ENCODE measurements at places on chromosomes 12 and 14.

- DNase-seq: no peak
Measured at GRCh38 chr14:92457016-92457565, 56.5 kb upstream of the RIN3 start.

DNA sequence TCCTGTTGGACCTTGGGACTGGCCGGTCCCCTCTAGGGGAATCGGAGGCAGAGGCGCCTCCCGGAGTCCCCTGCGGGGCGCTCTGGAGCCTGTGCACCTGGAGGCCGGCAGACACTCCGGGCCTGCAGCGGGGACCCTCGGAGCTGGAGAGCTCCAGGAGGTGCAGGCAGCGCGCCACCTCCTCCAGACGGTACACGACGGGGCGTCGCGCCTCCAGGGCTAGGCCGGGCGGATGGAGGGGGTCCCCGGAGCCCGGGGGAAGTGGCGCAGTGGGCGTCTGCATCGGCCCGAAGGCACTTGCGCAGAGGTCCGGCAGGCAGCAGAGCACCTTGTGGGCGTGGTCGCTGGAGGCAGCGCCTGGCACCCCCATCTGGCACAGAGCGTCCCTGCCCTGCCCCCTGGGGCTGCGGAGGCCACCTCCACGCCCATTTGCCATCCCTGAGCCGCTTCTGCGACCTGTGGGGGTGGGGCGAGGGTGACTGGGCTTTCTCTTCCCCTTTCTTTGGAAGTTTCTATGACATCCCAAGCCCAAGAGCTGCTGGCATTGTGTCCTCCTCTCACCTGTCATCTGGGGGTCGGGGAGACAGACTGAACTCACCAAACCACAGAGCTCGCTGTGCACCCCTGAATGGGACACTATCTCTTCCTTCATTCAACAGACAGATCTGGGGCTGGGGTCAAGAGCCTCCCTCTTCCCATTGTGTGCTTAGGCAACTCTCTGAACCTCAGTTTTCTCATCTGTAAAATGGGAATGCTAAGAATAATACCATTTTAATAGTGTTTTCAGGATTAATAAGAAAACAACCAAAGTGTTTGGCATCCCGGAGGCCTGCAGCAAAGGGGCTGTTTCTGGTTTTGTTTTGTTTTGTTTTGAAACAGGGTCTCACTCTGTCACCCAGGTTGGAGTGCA, 37.5 kb upstream of the CORO1C start:
- DNase-seq: no peak

GRCh38 chr12:13777374-13777773, 204.0 kb downstream of the GRIN2B start:
- DNase-seq: no peak

DNA sequence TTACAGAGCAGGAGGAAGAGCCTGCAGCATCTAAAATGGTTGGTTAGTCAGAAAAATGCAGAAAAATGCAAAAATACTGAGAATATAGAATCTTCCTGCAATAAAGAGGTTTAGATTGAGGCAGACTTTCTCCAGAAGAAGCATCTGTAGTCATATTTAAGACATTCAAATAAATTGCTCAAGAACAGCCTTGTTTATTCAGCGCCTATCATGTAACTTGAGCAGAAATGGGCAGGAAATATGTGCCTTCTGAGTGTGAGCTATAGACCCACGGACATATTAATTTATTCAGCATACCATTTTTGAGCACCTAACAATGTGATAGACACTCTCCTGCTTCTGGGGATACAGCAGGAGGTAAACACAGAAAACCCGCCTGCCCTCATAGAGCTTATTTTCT, 102.0 kb upstream of the HIF1A start:
- DNase-seq: no peak

DNA sequence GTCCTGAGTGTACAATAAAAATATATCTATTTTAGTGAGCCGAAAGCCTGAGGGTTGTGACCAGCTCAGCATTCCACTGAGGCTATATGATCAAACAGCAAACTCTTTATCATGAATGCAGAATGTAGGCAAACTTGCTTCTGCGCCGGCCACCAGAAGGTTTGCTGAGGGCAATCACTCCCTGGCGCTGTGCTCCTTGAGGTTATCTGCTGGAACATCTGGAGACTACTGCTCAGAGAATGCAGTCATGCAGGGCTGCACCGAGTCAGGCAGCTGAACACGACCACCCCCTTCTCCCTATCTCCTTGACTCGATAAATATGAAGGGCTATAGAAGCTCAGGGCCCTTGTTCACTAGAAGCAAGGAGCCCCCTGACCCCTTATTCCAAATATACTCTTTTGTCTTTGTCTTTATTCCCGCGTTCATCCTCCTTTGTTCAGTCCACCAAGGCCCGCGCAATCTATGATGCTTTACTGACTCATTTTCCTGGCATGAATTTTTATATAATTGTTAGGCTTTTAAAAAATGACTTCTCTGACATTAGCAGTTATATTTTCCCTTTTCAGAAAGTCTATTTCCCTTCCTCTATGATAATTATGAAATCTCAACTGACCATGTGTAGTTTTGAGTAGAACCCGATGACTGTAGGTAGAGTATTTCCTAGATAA, 1089.3 kb downstream of the SLC16A7 start:
- DNase-seq: no peak

DNA sequence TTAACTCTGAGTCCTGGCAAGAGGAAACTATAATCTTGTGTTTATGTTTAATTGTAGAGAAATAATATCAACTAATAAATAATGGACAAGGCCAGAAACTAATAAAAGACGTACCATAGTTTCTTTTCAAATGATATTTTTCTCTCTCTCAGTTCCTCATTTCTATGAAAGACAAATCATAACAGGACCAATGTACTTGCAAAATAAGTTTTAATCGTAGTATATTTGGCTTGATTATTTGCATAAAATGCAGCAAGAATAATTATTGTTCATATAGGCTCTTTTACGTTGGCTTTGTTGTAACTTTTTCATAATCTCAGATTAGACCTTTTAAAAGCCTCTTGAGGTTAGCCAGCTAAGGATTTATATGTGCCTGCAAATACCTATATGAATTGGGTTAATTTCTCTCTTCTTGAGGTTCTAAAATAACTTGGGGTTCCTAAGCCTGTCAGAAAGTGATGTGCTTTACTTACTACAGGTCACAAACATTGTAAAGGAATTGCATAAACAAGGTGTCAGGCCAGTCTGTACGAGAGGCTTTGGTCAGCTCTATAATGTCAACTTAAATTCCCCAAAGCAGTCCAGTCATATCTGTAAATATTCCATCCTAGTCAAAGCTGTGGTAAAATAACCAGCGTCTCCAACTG, 152.8 kb upstream of the PTPRQ start:
- DNase-seq: no peak

GRCh38 chr12:57250956-57251355, at the start of gene STAC3:
STAC3 (minus strand) TSS chr12:57251187; CDS start chr12:57249636, 1,551 bp downstream.
- DNase-seq: no peak

DNA sequence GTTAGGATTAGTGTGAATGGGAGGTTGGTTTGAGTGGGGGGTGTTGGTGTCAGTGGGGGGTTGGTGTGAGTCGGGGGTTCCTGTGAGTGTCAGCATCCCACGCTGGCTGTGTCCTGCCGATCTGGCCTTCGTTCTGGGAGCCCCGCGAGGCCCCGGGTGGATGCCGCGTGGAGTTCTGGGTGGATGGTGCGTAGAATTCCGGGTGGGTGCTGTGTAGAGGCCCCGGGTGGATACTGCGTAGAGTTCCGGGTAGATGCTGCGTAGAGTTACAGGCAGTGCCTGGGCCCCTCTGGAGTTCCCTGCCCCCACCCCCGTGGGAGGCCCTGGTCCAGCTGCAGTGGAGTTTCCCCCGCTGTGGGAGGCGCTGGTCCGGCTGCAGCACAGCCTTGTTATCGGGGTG, 8.7 kb downstream of the NOC4L start:
- no peak for DNase-seq

DNA sequence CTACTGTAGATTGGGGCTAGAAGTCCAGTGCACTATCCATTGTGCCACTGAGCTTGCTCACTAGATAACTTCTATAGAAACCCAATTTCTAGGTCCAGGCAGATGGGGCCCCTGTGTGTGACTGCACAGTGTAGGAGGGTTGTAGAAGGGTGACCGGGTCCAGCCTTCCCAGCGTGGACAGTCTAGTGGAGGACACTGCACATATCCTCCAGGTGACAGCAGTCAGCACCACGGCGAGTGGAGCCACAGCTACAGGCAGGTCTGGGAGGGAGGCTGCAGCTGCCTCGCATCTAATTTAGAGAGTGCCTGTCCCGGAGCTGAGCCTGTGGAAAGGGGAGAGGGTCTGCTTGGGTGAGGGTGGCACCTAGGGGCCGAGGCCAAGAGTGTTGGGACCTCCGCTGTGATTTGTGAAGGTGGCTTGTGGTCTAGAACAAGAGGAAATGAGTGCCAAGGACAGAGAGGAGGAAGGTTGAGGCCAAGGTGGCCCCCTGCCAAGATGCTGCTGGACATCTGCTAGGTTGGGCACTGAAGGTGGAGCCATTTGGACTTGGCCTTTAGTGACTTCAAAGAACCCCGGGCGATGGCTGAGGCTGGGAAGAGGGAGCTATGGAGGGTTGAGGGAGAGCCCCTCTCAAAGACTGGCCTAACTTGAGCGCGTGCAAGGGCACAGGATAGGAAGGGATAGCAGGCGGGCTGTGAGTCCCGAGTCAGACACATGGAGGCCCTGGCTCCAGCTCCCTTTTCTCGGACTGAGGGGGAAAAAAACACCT, 46.0 kb upstream of the TRAF3 start:
- DNase-seq: no peak

DNA sequence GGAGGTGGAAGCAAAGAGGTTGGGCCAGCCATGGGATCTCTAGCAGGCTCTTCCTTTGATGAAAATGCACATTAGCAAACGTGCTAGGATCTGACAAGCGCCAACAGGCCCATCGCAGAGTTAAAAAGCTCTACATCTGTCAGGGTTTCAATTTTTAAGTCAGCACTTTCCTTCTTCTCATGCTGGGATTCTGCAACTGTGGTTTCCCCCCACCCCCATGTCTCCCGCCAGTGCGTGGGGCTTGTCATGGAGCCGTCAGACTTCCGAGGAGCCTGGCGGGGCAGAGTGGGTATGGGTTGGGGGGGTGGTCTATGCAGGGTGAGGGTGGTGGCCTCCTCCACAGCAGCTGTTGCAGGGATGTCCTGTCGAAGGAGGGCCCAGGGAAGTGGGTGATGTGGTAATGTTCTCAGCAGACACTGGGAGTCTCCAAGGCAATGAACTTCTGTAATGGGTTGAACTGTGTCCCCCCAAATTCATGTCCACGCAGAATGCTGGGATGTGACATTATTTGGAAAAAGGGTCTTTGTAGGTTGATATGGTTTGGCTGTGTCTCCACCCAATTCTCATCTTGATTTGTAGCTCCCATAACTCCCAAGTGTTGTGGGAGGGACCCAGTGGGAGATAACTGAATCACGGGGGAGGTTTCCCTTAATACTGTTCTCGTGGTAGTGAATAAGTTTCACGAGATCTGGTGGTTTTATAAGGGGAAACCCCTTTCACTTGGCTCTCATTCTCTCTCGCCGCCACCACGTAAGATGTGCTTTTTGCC, 115.2 kb upstream of the MAP1LC3B2 start:
- no peak for DNase-seq

- no peak for DNase-seq
Measured at GRCh38 chr14:54840336-54840735, 62.3 kb downstream of the GCH1 start.

GRCh38 chr14:52402812-52403526, 88.9 kb downstream of the PTGER2 start:
- peak; percentile 10 for DNase-seq

DNA sequence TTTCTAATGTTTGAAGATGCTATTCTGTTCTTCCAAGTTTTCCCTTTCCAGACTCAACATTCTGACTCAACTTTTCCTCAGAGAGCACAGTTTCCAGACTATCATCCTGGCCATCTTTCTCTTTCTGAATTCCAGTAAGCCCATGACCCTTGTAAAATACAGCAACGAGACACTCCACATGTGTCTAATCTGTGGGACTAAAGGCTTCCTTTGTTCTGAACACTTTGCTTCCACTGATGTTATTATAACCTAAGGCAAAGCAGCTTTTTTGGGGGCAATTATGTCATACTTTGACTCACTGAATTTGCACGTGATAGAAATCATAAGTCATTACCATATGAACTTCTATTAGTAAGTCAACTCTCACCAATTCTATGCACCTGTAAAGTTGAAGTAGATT, 6.3 kb upstream of the ART4 start:
- no peak for DNase-seq

DNA sequence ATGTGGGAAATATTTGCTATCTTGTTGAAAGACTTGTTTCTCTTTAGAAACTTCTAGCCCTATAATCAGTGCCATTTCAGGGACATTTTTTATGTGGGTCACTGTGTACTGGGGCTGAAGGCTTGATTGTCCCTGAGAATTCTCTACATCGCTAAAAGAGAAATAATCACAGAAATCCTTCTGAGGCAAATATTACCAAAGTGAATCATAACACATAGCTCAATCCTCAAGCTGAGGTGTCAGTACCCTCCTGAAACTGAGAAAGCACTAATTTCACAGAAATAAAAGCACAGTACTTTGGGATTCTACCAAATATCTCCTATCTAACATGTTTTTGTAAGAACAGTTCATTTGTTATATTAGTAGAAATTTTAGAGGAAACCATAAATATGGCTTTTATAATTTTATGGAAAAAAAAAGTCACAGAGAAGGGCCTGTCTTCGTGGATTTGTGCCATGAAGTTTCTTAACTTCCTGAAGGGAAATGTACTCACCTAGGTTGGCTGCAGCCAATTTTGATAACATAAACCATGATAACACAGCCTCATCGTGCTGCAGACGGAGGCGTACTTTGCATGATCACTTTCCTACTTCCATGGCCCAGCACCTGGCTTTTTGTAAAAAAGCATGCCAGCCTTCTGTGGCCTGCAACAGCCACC, 163.7 kb upstream of the HIF1A start:
- DNase-seq: no peak

GRCh38 chr12:107581619-107582015, 104.0 kb upstream of the PWP1 start:
- DNase-seq: no peak

- DNase-seq: no peak
Measured at GRCh38 chr12:69000540-69001243, 67.7 kb upstream of the CPM start.

DNA sequence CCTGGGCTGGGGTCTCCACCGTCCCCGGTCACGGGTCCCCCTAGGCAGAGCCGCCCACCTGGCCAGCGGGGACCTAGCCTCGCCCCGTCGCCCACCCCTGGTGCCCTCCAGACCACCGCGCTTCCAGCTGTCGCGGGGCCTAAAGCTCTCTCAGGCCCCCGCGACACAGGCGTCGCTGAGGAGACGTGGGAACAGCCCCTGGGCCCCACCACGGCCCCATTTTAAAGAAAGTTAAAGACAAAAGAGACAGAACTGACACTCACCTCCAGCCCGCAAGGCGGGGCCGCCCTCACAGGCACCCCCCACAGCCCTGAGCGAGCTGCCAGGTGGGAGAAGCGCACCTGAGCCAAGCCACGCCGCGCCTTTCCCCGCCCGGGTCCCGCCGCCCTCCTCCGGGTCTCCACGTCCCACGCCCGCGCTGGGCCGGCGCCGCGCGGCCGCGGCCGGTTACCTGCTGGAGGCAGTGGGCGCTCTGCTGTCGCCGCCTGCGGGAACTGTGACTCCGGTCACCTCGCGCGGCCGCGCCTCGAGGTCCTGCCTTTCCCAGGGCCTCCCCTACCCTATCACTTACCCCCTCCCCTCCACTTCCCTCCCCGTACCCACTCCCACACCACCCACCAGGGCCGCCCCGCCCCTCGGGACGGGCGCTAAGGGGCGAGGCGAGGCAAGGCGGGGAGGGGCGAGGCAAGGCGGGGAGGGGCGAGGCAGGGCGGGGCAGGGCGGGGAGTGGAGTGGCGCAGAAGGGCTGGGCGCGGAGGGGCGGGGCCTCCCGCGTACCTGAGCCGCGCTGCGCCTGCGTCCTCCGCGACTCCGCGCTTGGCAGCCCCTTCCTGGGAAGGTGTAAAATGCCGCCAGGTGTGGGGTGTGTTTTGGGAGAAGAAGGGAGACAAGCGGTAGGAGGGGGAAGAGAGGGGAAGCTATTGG, 31.2 kb downstream of the TC2N start:
- peak; percentile 86 for DNase-seq

Measured in stimulated activated naive CD4-positive, alpha-beta T cell treated with Interleukin-2 at 50 U/mL for 16 hours (primary cell).